ENCODE measurements at places on chromosomes 1 and 21.

DNA sequence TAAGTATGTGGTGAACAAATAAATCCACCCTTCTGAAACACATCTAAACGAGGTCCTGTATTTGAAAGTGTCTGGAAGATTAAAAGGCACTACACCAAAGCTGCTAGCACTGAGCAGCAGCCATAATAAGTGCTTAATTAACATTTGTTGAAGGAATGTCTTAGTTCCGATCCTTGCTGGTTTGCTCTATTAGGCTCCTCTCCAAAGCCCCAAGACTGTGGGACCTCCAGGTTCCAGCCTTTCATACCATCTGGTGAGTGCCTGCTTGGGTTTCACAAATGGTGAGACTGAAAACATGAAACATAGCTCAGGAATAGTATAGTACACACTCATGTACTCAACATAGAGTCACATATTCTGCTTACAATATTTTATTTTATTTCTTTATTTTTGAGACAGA is 640 bp upstream of the CYP2J2 start:
- no peak for DNase-seq

DNA sequence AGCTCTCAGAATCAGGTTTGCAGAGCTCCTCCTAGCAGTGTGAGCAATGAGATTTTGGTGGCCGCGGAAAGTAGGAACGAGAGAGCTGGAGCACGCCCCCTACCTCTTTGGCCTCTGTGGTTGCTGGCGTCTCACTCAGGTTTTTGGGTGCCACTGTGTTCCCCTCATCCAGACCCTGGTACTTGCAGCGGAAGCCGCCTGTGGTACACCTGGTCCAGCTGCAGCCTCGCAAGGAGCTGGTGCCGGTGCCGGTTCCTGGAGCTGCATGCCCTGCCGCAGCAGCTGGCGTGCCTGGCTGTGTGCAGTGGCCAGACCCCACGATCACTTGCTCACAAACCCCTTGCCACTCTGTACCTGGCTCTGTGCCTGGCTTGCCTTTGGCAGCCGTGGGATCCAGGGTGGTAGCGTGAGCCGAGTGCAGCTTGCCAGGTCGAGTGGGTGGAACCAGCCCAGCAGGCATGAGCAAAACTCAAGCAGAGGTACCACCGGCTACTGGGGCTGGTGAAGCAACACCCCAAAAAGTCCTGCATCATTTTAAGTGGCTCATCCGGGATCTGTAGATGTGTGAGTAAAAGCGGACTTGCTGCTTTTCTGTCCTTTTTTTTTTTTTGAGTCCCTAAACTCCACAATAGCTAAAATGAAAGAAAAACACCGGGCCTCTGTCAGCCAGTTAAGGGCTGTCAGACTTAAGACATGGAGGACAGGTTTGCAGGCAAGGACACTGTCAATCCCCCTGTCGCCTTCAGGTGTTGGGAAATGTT is 844.9 kb downstream of the KCNT2 start:
- DNase-seq: no peak

DNA sequence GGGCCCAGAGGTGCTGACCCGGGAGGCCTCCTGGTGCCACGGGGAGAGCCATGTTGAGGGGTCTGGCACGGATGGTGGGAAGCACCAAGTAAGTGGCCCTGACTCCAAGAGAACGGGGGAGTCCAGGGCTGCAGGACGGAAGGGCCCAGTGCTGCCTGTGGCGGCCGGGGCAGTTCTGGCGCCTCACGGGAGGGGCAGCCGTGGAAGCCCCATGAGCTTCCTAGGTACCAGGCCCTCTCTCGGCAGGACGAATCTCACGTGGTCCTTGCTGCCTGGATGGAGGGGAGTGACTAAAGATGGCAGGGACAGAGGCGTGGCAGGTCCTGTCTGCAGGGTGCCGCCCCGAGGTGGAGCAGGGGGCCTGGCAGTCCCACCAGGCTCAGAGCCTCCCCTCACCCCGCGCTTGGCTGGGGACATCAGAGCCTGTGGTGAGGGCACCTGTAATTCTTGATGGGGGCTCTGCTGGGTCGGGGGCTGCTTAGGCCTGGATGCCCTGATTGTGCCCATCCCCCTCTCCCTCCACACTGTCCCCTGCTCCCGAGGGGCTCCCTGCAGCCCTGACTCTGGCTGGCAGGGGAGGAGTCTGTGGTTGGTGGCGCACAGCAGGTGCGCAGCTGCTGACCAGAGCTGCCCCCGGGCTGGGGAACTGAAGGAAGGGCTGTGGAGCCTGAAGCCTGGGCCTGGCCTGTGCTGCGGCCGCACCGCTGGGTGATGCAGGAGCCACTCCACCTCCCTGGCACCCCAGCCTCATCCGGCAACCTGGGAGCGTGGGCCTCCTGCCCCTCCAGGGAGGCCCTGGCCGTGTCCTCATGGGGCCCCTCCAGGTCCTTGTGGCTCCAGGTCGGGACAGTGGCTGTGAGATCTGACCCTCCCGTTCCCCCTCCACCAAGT is 31.4 kb downstream of the POFUT2 start:
- no peak for DNase-seq

- DNase-seq: no peak
These were observed 35.3 kb upstream of the DNASE2B start for GRCh38 chr1:84363019-84363418.

DNA sequence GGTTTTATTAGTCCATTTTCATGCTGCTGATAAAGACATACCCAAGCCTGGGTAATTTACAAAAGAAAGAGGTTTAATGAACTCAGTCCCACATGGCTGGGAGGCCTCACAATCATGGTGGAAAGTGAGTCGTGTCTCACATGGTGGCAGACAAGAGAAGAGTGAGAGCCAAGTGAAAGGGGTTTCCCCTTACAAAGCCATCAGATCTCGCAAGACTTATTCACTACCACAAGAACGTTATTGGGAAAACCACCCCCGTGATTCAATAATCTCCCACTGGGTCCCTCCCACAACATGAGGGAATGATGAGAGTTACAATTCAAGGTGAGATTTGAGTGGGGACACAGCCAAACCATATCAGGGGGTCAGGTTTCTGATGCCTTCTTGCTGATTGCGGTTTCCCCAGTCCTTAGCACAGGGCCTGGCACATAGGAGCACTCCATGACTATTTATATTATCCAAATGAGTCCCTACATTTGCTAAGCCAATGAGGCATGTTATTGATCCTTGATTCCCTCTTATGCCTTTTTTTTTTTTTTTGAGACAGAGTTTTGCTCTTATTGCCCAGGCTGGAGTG is 35.3 kb upstream of the PAXBP1 start:
- DNase-seq: no peak

DNA sequence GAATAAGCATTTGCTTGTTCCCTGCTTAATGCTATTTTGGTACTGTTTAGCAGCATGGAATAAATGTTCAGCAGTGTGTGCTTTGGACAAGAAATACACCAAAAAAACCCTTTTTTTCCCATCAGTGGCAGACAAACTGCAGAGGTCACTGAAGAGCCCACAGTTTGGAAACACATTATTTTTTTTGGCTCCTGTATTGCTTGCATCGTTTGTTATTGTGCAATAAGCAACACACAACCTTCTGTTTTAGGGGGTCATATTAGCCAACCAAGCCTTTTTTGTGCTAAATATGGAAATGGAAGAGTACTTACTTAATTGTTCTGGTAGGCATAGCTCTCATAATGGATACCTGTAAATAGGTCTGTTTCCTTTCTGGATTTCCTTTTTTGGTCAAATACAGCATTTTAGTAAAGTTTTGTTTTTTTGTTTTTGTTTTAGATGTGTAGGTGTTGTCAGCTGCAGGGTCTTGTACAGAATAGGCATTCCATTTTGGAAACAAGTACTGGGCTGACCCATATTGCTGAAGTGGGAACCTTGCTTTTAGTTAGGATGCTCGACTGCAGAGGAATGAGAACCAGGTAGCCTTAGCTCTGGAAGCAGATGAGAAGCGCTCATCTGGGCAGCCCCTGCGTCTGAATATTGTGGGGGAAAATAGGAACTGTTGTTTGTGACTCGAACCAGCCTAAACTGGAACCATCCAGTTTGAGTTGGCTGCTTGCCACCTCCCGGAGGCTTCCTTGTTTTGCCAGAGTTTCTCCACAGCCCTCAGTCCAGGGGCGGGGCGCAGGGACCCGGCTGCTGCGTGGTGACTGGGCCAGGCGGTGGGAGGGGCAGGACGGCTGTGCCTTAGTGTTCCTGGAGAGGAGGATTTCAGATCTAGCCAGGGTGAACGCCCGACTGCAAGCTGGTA is 38.4 kb downstream of the SPEN start:
- DNase-seq: peak; percentile 29

DNA sequence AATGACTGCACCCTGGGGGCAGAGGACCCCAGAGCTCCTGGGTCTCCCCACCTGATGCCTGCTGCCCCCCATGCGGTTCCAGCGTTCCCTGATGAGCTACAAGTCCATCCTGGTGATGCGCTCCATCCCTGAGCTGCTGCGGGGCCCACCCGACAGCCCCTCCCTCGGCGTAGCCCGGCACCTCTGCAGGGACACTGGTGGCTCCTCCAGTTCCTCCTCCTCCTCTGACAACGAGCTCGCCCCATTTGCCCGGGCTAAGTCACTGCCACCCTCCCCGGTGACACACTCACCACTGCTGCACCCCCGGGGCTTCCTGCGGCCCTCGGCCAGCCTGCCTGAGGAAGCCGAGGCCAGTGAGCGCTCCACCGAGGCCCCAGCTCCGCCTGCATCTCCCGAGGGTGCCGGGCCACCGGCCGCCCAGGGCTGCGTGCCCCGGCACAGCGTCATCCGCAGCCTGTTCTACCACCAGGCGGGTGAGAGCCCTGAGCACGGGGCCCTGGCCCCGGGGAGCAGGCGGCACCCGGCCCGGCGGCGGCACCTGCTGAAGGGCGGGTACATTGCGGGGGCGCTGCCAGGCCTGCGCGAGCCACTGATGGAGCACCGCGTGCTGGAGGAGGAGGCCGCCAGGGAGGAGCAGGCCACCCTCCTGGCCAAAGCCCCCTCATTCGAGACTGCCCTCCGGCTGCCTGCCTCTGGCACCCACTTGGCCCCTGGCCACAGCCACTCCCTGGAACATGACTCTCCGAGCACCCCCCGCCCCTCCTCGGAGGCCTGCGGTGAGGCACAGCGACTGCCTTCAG is 35.5 kb downstream of the TRIM11 start:
- DNase-seq: peak; percentile 53

GRCh38 chr1:58465825-58466629 is 80.5 kb downstream of the OMA1 start:
- no peak for DNase-seq

GRCh38 chr1:181110013-181110412 is 21.5 kb downstream of the IER5 start:
- DNase-seq: no peak

GRCh38 chr1:54619749-54620148 is 3.6 kb downstream of the FAM151A start:
- no peak for DNase-seq

DNA sequence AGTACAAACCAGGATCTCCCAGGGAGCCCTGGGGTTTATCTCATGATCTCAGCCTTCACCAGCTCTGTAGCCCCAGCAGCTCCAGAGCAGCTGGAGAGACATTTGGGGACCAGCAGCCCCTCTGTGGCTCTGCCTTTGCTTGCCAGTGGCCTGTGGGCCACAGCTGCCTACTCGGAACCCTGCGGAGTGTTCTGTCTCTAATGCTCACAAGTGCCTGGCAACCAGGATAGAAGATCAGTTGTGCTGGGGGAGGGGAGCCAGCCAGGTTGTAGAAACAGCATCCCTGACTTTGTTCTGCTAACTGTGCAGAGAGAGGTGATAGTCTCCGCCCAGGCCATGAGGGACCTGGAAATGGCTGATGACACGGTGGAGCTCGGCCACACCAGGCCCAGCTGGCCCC is 50.9 kb upstream of the KCNJ15 start:
- DNase-seq: no peak

GRCh38 chr21:43191971-43192370 is 23.2 kb downstream of the CRYAA start:
- no peak for DNase-seq

- DNase-seq: peak; percentile 28
These were observed 4.2 kb downstream of the KISS1 start for GRCh38 chr1:204192046-204192445.

- no peak for DNase-seq
These were observed 47.4 kb downstream of the S100B start for GRCh38 chr21:46557469-46557868.

DNA sequence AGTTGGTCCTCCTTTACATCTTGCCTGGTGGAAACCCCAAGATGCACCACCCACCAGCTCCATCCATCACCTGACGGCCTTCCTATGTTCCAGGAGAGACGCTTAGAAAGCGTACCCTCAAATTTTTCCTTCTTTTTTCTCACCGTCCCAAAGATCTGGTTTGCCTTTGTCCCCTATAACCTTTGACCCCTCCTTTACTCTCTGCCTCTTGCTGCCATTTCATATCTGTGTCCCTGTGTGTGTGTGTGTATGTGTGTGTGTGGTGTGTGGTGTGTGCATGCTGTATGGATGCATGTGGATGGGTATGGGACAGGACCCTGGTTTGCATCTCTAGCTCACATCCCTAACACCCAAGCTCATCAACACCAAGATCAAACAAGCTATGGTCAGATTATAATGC is 22.2 kb upstream of the IPO9 start:
- DNase-seq: no peak

- no peak for DNase-seq
These were observed 4.3 kb downstream of the INTS7 start for GRCh38 chr1:212030936-212031528.

- DNase-seq: no peak
These were observed 2.0 kb downstream of the EFHD2 start for GRCh38 chr1:15411593-15412137.

GRCh38 chr1:193890935-193891334 is 704.5 kb upstream of the B3GALT2 start:
- DNase-seq: no peak

DNA sequence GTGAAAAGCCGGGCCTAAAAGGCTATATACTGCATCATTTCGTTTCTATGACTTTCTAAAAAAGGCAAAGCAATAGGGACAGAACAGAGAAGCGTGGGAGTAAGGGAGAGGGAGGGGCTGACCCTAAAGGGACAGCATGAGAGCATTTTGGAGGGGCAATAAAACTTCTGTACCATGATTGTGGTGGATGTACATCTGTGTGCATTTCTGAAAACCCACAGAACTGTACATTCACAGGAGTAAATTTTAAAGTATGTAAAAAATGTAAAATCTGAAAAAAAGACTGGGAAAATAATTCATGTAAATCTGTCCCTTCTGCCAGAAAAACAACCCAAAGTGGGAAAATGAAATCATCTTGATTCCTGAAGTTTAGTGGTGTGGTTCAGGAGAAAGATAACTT is 235.4 kb downstream of the CENPF start:
- DNase-seq: no peak

- DNase-seq: no peak
These were observed 37.4 kb upstream of the RGS16 start for GRCh38 chr1:182641561-182641960.

- no peak for DNase-seq
These were observed 8.4 kb upstream of the SMYD3 start for GRCh38 chr1:246515390-246516005.

DNA sequence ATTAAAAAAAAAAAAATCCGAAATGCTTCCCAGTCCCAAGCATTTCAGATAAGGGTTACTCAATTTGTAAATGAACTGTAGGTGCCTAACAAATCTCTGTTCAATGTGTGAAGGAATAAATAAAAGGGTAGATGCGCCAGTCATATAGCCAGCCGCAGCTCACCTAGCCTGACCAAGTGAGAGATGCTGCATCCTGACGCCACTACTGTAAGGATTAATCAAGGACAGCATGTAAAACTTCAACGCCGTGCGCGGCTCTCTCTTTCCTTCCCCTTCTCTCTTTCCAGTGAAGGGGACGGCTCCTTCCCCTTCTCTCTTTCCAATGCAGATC is 441 bp downstream of the PPT1 start:
- no peak for DNase-seq

GRCh38 chr21:15449556-15449955 is 280.2 kb upstream of the USP25 start:
- DNase-seq: no peak

Measured in T47D (cell line).